Activated CD8-positive, alpha-beta memory T cell treated with anti-CD3 and anti-CD28 coated beads for 1 hour (primary cell): ENCODE measurements at places on chromosomes 2 and 18.

DNA sequence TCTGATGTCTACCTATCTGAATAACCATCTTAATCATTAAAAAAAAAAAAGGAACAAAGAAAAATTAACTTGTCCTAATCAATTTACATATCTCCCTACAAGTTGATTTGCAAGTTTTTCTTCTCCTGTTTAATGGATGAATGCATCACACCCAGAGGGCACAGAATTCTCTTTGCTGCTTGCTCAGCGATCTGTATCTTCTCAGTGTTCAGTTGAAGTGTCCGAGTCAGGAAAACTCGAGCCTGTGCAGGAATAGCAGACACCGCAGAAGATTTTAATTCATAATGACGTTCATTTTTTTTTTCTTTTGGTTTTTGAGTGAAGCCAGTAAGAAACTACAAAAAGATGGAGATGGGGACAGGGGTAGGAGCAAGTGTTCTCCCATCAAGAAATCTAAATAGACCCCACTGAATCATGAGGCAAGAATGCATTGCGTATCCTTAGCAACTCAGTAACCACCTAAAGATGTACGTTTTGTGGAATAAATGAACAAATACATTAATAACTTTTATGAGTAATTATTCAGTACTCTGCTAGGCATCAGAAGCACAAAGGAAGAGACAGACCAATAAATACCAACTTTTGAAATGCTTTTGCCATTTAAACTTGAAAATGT, 675.5 kb downstream of the LRP1B start:
- DNase-seq = no peak

DNA sequence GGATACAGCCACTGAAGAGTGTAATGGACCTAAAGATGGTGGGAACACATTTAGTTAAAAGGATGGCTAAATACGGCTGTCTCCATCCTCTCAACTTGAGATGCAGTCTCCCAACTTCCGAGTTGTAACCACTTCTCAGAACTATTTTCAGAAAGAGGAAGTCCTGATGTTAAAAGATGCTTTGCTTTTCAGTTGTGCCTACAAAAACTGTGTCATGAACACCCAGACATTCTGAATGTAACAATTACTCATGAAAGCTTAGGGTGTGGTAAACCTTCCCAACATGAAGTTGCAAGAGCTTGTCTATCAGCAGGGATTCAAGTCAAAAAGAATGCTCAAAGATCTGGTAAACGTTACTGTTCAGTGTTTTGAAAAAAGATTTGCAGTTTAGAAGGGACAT, 147.9 kb downstream of the DOCK10 start:
- DNase-seq = no peak

DNA sequence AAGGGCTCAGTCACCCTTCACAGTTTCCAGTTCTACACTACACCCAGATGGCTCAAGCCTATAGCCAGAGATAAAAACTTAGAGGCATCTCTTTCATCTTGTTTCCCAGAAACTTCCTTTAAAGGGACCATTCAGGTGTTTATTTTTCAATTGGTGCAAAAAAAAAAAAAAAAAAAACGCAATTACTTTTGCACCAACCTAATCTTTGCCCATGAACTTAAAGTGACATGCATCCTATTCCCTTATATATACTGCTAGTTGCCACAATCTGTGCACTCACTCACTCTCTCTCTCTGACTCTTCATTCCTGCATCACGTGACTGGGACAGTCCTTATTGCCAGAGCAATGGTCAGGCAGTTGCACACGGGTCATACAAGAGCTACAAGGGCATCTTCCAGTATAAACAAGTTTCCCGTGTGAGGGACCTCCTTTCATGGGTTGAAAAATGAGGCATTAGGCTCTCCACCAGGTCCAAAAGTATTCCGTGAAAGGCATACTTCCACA, 789.4 kb downstream of the EPHA4 start:
- DNase-seq = no peak

GRCh38 chr2:236949089-236949905, 136.4 kb upstream of the COPS8 start:
- DNase-seq = no peak

GRCh38 chr2:222736301-222736700, 64.8 kb downstream of the MOGAT1 start:
- no peak for DNase-seq

DNA sequence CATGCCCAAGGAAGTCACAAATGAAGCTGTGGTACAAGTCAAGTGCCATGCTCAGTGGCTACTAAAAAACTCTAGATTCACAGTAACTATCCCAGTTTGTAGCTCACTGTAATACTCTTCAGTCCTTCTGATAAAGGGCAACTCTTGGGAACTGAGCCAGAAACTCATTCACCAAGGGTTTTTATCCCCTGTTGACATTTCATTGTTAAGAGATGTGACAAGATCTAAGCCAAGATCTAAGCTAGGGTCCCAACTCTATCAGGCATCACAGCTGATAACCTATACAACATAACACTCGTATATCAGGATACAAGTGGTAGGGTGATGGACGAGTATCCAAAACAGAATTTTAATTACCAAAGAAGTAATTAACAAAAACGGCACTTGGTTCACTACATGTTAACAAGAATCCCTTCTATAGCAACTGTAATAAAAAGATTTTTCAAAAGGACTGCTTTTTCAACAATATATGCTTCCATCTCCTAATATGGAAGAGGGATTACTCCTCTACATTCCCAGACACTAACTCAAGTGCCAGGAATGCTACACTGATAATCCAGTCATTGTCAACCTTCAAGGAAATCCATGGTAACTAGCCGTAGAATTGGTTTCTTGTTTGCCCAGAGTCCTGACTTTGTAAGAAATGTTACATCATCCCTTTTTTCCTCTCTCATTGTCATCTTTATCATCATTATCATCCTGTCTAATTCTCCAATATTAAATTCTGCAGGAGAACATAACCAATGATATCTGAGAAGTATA, 111.7 kb downstream of the CDH2 start:
- DNase-seq = no peak

GRCh38 chr2:28463893-28464292, 32.0 kb upstream of the PLB1 start:
- DNase-seq = no peak

- DNase-seq = no peak
Observed at GRCh38 chr2:218214116-218214515, 2.9 kb upstream of the ARPC2 start.

DNA sequence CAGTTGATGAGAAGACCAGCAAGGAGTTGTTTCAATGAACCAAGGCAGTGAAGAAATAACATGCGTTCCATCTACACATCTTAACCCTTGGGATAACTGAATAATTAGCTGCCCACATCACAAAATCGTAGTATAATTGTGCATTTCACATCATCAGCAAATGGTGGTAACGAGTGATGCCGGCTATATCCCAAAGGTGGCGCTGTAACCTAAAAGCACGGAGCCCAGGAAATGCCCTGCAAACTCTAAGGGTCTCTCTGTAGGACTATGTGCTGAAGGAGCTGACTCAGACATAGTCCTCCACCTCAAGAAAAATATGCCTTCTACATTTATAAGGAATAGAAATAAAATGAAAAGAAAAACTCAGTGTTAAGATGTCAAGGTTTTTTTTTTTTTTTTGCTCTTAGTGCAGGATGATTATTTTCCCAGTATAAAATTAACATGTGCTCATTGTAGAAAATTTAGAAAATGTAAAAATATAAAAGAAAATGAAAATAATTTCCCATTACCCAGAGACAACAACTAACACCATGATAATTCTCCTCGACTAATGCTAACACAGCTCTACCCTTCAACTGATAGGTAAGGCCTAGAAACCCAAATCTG, 23.1 kb upstream of the DSG3 start:
- DNase-seq = no peak

DNA sequence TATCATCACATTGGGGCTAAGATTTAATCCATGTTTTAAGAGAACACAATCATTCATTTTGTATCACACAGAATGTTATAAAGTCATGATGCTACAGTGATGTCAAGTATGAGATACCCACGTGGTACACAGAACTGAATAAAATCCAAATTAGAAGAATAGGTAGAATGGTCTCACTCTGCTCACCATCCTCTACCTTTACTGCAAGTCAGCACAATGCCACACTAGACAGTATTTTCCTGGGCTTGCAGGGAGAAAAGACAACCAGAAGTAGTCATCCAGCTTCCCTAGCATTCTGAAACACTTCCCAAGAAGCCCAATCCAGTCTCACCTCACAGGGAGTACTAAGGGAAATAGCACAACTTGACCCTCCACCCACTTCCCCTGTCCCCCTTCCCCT, 856.2 kb upstream of the NRXN1 start:
- no peak for DNase-seq

- DNase-seq = no peak
Observed at GRCh38 chr2:96891591-96892333, 21.9 kb upstream of the SEMA4C start.

DNA sequence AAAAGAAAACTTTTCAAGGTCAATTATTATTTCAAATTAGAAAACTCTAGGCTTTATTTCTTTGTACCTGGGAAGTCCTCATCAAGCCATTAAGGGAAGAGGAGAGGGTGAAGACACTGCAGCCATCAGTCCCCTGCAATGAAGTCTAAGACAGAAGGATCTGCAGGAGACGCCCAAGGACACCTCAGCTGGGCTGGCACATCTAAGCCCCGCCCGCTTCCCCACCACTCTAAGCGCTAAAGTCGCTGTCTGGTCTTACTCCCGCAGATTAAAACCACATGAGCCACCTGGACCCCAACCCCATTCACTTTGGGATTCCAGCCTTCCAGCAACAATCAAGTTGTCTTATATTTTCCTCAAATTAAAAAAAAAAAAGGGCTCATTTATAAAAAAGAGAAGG, 104.4 kb downstream of the AFF3 start:
- no peak for DNase-seq

GRCh38 chr18:48828691-48829442, 121.9 kb downstream of the SMAD7 start:
- DNase-seq = no peak

DNA sequence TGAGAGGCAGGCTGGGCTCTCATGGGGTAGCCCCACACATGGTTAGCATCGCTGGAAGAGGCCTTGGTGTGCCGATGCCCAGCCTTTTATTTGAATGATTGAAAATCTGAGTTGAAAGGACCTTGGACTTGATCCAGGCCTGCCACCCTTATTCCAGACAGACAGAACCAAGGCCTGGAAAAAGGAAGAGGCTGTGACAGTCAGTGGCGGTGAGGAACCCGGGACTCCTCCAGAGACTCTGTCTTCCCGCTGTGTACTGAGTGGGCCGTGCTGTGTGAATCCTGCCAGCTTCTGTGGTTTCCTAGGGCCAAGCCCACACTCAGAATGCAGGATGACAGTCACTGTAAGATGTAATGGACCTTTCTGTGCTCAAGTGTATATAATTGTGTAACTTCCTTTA, 218.5 kb downstream of the LDLRAD4 start:
- DNase-seq = no peak

DNA sequence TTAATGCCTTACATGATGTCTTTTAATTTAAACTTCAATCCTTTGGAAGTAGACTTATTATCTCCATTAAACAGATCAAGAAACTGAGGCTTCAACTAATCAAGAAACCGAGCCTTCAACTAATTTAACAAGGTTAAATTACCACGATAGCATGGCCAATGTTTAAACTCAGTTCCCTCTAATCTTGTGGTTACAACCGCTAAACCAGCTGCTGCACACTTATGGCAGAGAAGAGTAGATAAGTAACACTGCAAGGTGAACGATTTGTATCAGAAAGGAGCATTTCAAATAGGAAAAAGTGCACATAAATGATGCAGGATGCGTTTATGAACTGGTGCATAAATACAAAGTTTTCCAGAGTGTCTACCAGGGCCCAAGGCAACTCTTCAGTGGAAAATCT, 144.6 kb upstream of the CAVIN2 start:
- DNase-seq = no peak

DNA sequence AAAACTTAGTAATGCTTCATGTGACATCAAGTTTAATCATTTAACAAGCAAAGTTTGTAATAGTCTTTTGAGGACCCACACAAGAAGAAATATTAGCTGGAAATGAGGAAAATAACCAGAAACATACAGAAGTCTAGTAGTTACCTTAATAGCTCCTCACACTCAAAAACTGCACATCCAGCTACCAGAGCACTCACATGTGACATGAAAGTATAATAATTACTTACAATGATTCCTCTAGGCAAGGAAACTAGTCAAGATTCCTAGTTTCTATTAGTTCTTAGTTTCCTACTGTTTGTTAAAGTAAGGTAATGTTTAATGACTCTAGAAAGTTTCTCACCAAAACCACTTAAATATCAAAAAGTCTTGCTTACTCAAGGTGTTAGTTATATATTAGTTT, 335.8 kb downstream of the RAD51AP2 start:
- no peak for DNase-seq

- no peak for DNase-seq
Observed at GRCh38 chr18:30944773-30945417, 97.6 kb downstream of the DSC3 start.
